ENCODE measurements at places on chromosomes 5 and 9.

- H3K27ac ChIP-seq, result no peak overlapping the region
- peaks cover 98% of the 10 kb centered on the region for H3K36me3 ChIP-seq
- no peaks in the 10 kb centered on the region for H3K27me3 ChIP-seq
- no peak for DNase-seq
- peaks cover 21% of the 10 kb centered on the region for H3K4me1 ChIP-seq
Observed at GRCh38 chr5:178212241-178213002, 8.1 kb downstream of the HNRNPAB start.

- H3K27ac ChIP-seq, result no peak overlapping the region
- no peaks in the 10 kb centered on the region for H3K36me3 ChIP-seq
- H3K4me1 ChIP-seq, result no peaks in the 10 kb centered on the region
- no peak for DNase-seq
Observed at GRCh38 chr5:6900247-6901227, 187.3 kb downstream of the TENT4A start.

DNA sequence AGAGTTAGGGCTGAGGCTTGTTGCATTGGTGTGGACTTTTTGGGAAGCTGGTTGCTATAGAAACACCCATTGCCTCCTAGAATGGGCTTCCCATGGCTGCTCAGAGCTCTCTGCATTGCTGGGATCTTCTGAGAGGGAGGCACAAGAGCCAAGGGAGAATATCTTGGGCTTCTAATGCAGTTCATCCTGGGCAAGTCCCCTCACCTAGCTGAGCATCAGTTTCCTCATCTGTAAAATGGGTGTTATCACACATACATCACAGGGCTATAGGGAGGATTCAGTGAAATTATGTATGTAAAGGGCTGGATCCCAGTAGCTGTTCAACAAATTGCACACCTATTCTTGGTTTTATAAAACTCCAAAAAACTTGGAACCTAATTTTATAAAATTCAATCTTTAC, 106.1 kb upstream of the ALDH1B1 start:
- DNase-seq, result no peak
- H3K27me3 ChIP-seq, result no peaks in the 10 kb centered on the region
- H3K4me3 ChIP-seq, result no peak overlapping the region
- no peak overlapping the region for H3K27ac ChIP-seq
- H3K36me3 ChIP-seq, result no peaks in the 10 kb centered on the region

DNA sequence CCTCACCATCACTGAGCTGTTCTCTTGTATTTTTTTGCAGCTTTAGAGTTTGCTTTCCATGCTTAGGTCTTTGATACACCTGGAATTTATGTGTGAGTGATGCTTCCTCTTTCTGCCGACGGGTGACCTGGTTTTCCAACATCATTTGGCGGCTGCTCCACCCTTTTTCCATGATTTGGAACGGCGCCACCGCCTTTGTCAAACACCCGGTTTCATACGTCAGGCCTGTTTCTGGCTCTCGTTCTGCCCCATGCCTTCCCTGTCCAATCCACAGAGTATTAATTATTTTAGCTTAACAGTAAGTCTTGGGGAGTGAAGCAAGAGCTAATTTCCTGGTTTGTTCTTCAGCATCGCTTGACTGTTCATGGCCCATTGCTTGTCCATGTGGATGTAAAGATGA, 30.2 kb downstream of the CACNA1B start:
- no peak overlapping the region for H3K4me3 ChIP-seq
- H3K36me3 ChIP-seq, result no peaks in the 10 kb centered on the region
